Esophagus muscularis mucosa (tissue), 4 donors: ENCODE measurements at places on chromosomes 7 and 10. TPM values are rescaled to one million over a fixed set of nuclear protein-coding genes. Genes with fewer than 3 reads are reported as not detected.

The LRGUK gene
- total RNA-seq = 0.13 TPM

The ASCC1 gene
- total RNA-seq = 23.5 TPM

The SLC18A3 gene
- 1.0 TPM for total RNA-seq

The HYAL4 gene
- total RNA-seq = not detected

- DNase-seq = no peak
These were observed 588.0 kb downstream of the CALN1 start for GRCh38 chr7:71824006-71824760.

DNA sequence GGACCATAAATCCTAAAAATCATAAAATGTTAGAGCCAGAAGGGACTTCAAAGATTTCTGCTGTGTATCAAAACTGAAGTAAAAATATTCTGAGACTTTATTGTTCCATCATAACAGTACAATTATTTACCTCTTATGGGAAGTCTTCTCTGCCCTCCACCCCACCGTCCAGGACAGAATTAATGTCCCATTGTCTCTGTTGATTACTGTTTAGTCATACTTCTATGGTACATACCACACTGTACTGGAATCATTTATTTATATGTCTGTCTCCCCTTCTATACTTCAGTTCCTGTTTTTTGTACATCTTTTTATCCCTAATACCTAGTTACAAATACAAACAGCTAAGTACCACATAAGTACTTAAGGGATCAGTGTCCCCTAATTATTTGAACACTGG is 91.4 kb upstream of the CAPZA2 start:
- DNase-seq = no peak

DNA sequence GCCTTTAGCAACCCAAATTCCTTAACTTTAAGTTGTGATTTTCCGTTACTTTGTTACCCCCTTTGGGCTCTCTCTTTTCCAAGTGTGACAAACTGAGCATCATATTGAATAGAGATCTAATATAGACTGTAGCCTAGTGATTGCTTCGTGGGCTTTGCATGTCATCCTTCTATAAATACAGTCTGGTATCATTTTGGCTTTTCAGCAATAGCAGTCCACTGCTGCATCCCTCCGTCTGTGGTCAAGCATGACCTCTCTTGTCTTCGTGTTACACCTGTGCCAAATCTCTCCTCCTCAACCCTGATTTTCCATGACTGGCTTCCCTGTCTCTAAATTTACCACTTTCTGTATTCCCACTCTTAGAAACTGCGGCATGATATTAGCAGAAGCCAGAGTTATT is 53.8 kb upstream of the AGK start:
- no peak for DNase-seq

DNA sequence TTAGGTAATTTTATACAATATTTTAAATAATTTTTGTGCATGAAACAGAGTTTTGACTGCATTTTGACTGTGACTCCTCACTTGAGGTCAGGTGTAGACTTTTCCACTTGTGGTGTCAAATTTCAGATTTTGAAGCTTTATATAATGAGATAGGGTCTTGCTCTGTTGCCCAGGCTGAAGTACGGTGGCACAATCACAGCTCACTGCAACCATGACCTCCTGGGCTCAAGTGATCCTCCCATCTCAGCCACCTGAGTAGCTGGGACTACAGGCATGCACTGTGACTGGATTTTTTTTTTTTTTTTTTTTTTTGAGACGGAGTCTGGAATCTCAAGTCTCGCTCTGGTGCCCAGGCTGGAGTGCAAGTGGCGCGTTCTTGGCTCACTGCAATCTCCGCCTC is 74.9 kb downstream of the TCF7L2 start:
- DNase-seq = no peak

- DNase-seq = no peak
These were observed 18.3 kb upstream of the SLC29A3 start for GRCh38 chr10:71300555-71301370.

- no peak for DNase-seq
These were observed 90.6 kb downstream of the ARID5B start for GRCh38 chr10:61992059-61992460.

GRCh38 chr7:41305001-41305400 is 397.9 kb downstream of the INHBA start:
- DNase-seq = no peak

- DNase-seq = no peak
These were observed 32.2 kb upstream of the PDE1C start for GRCh38 chr7:32102432-32102873.
